ENCODE measurements at places on chromosomes 1 and 21.

- DNase-seq: no peak
These were observed 143.5 kb downstream of the ELAVL4 start for GRCh38 chr1:50252196-50252595.

GRCh38 chr1:80666073-80666472 is 1134.7 kb upstream of the ADGRL2 start:
- no peak for DNase-seq

- no peak for DNase-seq
These were observed 567.4 kb upstream of the TMPRSS15 start for GRCh38 chr21:18970941-18971340.

GRCh38 chr1:203590603-203591002 is 36.0 kb upstream of the ATP2B4 start:
- no peak for DNase-seq

DNA sequence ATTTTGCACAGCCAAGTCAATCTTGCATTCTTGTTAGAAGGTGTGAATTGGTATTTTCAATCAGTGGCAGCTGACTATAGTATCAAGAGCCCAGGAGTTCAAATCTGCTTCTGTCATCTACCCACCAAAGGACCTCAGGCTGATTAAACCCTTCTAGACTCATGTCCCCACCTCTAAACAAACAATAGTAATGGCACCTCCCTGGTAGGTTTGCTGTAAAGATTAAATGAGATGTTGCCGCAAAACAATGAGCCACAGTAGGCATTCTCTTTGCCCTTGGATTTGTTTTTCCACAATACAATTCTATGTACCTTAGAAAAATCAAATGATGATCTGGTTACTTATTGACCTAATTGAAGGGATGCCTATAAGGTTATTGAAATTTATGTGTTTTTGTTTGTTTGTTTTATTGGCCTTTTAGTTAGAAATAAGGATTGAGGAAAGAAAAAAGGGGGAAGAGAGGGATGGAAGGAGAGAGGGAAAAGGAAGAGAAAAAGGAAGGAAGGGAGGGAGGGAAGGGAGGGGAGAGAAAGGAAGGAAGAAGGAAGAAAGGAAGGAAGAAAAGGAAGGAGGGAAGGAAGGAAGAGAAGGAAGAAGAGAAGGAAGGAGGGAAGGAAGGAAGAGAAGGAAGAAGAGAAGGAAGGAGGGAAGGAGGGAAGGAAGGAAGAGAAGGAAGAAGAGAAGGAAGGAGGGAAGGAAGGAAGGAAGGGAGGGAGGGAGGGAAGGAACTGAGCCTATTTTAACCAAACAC is 110.7 kb downstream of the ETS2 start:
- no peak for DNase-seq

DNA sequence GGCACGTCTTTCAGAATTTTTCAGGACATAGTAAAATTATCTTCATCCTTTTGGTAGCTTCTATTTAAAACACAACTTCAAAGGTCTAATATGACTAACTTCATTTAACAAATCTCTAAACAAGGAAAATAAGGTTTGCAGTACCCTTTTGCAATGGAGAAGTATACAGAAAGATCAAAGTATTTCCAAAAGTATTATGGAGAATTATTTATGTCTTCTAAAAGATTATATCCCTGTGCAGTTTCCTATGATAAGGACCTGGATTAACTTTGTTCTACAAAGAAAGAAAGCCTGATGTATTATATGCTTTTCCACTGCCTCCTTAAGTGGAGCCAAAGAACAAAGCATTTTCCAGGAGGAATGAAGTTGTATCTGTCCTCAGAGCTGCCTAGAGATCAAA is 353.0 kb upstream of the RUNX1 start:
- DNase-seq: no peak

DNA sequence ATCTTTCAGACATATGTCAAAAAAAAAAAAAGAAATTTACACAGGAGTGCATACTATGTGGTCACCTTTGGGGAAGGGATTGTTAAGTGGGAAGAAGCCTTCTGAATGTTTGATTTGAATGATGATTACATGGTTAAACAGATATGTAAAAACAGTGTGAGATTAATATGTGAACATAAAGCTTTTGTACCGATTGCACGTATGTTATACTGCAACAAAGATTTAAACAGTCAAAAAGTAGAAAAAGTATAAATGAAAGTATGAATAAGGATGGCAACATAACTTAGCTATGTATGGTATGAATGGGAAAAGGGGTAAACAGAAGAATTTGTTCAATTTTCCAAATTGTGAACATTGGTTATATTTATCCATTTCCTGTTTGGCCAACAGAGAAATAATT is 10.0 kb upstream of the PLPP3 start:
- DNase-seq: no peak

DNA sequence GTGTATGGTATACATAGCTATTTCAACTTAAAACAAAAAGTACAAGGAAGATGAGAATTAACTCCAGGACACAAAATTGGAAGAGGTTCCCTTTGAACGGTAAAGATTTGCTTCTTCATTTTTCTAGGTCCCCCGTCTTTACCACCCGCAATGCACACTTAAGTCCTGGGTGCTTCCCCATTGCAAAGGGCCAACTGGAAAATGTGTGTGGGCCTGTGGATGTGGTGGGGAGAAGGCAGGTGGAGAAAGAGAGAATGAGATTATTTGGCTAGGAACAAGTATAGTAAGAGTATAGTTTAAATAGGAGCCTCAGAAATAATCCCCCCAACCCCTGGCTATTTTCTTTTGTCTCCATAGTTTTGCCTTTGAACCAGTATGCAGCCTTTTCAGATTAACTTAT is 115.4 kb downstream of the HLX start:
- DNase-seq: no peak

Data from activated naive CD4-positive, alpha-beta T cell treated with anti-CD3 and anti-CD28 coated beads for 36 hours (primary cell).